Eye (tissue), 1 donor: ENCODE measurements at places on chromosomes 4 and X.

DNA sequence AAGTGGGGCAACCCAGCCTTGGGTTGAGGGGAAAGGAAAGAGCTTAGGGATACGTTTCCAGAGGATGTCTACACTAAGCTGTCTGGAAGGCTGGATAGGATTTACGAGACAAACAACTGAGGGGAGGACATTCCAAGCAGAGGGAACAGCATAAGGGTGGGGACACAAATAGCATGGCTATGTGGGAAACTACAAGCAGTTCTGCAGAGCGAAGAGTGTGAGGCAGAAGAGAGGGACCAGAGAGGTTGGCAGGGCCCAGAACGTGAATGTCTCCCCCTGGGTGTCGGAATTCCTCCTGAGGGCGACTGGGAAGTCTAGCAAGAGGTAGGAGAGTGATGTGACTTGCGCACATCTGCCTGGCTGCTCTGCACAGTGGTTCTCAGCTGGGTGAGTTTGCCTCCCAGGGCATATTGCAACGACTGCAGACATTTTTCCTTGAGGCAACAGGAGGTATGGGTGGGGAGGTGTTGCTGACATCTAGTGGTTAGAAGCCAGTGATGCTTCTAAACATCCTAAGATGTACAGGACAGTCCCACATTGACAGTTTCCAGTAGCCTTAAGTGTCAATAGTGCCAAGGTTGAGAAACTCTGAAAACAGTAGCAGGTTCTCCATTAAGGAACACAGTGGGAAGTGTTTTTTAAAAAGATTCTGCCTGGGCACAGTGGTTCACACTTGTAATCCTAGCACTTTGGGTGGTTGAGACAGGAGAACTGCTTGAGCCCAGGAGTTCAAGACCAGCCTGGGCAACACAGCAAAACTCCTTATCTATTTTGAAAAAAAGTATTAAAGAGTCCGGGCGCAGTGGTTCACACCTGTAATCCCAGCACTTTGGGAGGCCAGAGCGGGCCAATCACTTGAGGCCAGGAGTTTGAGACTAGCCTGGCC is 9.2 kb downstream of the NDUFA1 start:
- peak; percentile 60 for DNase-seq

DNA sequence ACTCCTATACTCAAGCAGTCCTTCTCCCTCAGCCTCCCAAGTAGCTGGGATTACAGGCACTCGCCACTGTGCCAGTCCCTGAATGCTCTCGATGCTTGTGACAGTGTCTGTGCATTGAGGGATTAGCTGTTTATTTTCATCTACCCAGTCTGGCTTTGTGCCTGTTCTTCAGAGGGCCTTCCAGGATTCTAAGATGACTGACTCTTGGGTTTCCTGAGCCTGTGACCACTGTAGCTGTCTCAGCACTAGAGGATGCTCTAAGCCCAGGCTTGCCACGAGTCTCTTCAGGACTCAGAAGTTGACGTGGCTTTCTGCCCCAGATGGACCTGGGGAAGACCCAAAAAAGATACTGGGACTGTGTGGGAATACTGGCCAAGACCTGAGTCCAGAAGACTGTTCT is 201.4 kb downstream of the ARHGAP10 start:
- no peak for DNase-seq

GRCh38 chr4:182111586-182111985 is 131.6 kb upstream of the TENM3 start:
- DNase-seq: no peak

- DNase-seq: no peak
Observed at GRCh38 chrX:45818913-45819312, 618.2 kb upstream of the DIPK2B start.

GRCh38 chr4:103721251-103721650 is 1.5 kb upstream of the TACR3 start:
- no peak for DNase-seq

DNA sequence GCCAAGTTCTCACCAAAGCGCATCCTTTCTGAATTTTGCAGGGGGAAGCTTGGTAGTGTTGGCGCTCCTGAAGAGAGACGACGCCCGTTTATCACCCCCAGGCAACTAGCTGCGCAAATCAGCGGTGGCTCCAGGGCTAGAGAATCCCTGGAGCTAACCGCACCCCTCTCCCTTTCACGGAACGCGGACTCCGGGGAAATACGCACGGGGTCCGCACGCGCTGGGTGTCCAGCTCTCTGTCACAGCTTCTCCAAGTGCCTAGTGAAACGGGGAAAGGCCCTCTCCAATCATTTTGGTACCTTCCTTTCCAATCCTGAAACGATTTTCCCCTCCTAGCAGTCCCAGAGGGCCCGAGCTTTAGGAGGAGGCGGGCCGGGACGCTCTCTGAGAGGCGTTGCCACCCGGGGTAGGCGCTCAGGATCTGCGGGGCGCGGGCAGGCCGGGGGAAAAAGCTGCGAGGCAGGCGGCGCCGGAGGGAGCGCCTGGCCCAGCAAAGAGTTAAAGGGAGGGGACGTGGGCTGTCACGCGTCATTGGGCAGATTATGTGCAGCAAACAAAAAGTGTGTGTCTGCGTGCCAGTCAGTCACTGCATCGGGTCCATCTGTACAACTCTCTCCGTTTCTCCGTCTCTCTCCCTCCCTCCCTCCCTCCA is at the start of gene PRDM8:
TSS of gene PRDM8 (plus strand) at position 582 of the 652 bp plus-strand sequence. CDS start 2,578 bp downstream, outside the sequence.
- DNase-seq: peak; percentile 91

- DNase-seq: no peak
Observed at GRCh38 chr4:156191044-156191781, 237.5 kb upstream of the CTSO start.

GRCh38 chr4:70841951-70842350 is 2.3 kb upstream of the GRSF1 start:
- no peak for DNase-seq

DNA sequence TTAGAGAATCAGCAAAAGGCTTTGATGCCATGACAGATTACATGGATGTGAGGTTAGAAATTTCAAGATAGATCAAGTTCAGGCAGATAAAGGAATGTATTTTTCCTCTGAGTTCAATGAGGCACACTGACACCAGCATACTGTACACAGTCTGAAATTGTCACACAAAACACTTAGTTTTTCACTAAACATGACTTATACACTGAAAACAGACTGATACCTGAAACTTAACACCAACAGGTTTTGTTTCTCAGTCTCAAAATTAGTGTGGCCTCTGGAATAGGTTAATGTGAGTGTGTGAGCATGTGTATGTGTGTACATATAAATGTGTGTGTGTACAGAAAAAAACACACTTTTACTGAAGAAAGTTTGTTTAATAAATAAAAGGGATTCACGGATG is 129.9 kb upstream of the SLITRK2 start:
- DNase-seq: no peak

GRCh38 chr4:113328514-113328913 is 279.1 kb downstream of the ANK2 start:
- no peak for DNase-seq

DNA sequence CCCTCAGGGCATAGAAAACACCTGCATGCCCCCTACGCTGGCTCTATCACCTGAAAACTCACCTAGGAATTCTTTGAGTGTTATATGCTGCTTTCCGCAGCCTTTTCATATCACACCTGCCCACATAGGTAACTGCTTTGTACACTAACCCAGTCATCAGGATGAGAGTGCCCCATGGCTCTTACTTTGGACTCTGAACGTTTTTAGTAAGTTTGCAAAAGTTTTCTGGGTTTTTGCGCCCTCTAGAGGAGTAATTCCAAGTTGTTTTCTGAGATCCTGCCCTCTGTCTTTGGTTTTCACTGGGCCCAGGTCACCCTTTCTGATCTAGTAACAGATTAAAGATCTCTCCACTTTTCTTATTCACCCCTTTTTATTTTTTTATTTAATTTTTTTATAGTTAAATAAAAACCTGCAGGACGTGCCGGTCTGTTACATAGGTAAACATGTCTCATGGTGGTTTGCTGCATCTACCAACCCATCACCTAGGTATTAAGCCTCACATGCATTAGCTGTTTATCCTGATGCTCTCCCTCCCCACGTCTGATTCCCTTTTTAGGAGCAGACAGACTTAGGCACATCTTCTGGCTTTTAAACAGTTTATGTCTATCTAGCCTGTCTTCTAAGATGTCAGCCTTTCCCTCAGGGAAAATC is 139.2 kb downstream of the NWD2 start:
- peak; percentile 84 for DNase-seq
